Nasal cavity respiratory epithelium epithelial cell of viscerocranial mucosa (primary cell): ENCODE measurements at places on chromosomes 3 and 15. TPM values are rescaled to one million over a fixed set of nuclear protein-coding genes. Genes with fewer than 3 reads are reported as not detected.

The CPN2 gene
- total RNA-seq = not detected in 2 replicates

The EHD4 gene
- 28.4 and 41.3 TPM in 2 replicates for total RNA-seq

The LHFPL4 gene
- total RNA-seq = under 0.01 TPM in 1 of 2 replicates, not detected in the other

The NUSAP1 gene
- 3.5 and 5.5 TPM in 2 replicates for total RNA-seq

The SGO1 gene
- total RNA-seq = under 0.01 and 0.14 TPM in 2 replicates

The OCA2 gene
- total RNA-seq = under 0.01 and 2.5 TPM in 2 replicates

The IGF2BP2 gene
- 38.6 and 67.6 TPM in 2 replicates for total RNA-seq

The ISL2 gene
- 0.14 and 0.68 TPM in 2 replicates for total RNA-seq

The ASB7 gene
- 16.4 and 22.1 TPM in 2 replicates for total RNA-seq
